ENCODE measurements at places on chromosomes 6 and 20.

- no peak for DNase-seq
Observed at GRCh38 chr6:92111386-92111785, 1308.0 kb downstream of the EPHA7 start.

- no peak for DNase-seq
Observed at GRCh38 chr6:815348-815738, 122.4 kb upstream of the EXOC2 start.

GRCh38 chr6:116106146-116106545, 5.5 kb downstream of the NT5DC1 start:
- DNase-seq: no peak

GRCh38 chr6:46983007-46983411, 59.1 kb downstream of the ADGRF1 start:
- DNase-seq: no peak

DNA sequence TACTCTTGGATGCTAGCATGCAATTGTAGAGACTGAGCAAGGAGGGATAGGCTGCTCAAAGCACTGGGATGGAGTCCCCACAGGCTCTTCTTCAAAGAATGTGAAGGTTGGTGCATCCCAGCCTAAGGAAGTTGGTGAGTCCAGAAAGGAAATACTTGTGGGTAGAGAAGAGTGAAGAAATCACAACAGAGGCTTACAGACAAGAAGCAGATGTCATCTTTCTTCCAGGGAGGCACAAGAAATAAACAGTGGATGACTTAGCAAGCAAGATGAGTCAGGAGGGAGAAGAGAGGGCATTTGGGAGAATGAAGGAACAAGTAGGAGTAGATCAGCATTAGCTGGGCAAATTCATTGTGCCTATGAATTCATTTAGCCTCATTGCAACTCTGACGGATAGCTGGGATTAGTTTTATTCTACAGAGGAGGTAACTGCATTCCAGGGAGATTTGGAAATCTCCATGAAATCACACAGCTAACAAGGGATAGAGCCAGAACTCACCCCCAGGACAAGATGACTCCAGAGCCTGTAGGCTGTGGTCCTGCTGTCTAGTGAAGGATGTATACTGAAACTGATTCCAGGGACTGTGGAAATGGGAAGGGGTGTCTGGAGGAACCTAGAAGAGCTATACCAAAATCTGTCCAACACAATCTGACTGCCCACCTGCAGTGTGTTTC, 125.8 kb upstream of the SPTLC3 start:
- DNase-seq: no peak

DNA sequence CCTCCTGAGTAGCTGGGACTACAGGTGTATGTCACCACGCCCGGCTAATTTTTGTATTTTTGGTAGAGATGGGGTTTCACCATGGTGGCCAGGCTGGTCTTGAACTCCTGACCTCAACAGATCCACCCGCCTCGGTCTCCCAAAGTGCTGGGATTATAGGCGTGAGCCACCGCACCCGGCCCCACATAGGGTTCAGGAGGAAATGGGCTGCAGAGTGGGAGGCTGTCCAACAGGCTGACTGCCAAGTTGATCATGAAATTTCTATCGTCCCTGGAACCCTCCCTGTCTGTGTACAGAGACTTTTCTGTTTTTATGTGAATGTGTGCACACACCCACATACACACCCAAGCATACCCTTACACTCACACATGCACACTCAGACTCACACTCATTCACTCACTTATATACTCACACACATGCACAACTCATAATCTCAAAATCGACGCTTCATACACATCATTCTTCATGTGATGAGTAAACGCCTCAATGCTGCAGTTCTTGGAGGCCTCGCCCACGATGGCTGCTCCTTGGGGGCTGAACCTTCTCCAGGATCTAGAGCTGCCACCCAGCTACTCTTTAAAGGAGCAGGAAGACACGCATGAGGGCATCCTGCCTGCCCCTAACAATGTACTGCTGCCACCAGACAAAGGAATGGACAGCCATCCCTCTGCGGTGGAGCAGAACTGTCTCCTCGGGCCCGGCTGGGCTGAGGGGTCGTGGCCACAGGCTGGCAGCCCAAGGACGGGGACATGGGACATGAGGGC, 35.6 kb downstream of the SUN5 start:
- DNase-seq: peak; percentile 57

- DNase-seq: no peak
Observed at GRCh38 chr6:143126574-143126941, 65.9 kb downstream of the AIG1 start.

DNA sequence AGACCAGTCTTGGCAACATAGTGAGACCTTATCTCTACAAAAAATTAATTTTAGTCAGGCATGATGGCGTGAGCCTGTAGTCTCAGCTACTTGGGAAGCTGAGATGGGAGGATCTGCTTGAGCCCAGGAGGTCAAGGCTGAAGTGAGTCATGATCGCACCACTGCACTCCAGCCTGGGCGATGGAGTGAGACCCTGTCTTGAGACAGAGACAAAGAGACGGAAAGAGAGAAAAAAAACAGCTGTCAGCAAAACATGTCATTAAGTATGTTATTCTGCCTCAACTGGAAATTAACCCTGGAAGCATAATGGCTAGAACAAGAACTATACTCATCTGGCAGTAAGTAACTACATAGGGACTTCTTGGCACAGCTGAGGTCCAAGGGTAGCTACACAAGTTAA, 7.2 kb downstream of the MMS22L start:
- no peak for DNase-seq

DNA sequence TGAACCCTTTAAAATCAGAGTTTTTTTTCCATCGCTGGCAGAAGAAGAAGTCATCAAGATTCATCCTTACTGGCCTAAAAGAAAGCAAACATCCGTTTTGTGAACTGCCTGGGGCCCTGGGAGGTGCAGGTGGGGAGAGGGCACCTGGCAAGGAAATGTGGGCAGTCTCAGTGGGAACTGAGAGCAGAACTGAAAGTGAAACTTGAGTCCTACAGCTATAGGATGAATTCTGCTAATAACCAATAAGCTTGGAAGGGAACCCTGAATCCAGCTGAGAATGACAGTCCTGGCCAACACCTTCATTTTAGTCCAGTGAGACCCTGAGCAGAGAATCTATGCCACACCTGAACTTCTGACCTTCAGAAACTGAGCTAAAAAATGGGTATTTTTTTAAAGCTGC, 130.1 kb upstream of the ASCC3 start:
- no peak for DNase-seq

DNA sequence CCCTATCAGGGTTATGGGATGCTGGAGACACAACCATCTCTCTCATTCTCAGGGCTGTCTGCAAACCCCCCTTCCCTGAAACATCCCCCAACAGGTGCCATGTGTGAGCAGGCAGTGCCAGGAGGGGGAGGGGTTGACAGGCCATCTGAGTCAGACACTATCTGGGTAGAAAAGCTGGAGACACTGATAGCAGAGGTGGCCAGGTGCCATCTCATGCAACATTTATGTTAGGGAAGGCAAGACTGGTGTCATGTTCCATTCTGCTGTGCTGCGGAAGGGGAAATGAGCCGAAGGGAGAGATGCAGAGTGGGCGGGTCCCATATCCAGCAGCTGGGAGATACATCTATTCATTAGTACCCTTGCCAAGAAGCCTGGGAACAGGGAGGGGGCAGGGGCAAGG, 3.5 kb downstream of the LHFPL5 start:
- no peak for DNase-seq

DNA sequence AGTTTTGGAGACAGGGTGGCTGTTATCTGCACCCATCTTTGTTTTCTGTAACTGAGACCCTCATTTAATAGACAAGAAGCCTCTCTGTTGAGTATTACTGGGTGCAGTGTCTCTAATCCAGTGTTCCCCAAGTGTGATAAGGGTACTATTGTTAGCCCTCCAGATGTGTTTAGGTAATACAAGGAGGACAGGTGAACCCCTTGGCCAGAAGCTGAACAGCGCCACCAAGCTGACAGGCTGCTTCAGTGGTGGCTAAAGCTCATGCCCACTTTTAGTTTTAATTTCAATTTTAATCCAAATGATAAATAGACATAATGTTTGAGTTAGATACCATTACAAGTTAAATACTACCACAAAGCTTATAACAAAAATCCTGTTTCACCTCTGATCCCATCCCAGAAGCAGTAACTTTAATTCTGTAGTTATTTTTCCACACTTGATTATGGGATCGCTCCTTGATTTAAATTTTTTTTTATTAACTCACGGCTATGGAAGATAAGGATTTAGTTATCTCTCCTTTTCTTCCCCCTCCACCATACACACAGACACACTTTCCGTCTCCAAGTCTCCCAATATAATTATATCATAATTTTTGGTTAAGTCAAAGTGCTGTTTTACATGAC, 8.4 kb upstream of the STK35 start:
- DNase-seq: peak; percentile 16

GRCh38 chr6:83770910-83771309, 62.0 kb upstream of the SNAP91 start:
- no peak for DNase-seq

DNA sequence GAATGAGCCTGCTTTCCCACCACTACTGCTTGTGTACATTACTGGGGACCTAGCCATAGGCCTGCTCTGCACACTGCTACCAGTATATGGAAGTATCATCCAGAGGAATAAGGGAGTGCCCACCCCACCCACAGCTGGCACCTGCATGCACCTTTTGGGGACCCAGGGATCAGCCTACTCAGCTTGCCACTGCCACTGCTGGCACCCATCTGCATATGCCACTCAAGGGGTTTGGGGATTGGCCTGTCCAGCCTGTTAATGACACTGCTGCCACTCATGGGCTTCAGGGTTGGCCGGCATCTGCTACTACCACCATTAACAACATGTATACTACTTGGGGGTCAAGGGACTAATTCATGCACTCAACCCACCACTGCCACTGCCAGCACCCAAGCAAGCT, 832.1 kb downstream of the PHF3 start:
- DNase-seq: no peak

DNA sequence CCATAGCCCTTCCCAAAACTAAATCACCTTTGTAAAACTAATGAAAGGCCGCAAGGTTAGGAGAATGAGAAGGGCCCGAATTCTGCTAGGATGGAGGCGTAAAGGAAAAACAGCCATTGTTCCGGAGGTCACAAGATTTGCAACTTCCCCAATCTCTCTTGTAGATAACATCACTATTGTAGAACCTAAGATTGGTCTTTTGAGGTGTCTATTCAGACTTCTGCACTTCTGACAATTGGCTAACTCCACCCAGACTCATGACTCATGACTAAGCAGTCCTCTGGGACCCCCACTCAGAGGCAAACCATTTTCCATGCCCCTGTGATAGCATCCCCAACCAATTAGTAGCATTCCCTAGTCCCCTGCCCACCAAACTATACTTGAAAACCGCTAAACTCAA, 210.5 kb upstream of the SHLD1 start:
- DNase-seq: no peak

DNA sequence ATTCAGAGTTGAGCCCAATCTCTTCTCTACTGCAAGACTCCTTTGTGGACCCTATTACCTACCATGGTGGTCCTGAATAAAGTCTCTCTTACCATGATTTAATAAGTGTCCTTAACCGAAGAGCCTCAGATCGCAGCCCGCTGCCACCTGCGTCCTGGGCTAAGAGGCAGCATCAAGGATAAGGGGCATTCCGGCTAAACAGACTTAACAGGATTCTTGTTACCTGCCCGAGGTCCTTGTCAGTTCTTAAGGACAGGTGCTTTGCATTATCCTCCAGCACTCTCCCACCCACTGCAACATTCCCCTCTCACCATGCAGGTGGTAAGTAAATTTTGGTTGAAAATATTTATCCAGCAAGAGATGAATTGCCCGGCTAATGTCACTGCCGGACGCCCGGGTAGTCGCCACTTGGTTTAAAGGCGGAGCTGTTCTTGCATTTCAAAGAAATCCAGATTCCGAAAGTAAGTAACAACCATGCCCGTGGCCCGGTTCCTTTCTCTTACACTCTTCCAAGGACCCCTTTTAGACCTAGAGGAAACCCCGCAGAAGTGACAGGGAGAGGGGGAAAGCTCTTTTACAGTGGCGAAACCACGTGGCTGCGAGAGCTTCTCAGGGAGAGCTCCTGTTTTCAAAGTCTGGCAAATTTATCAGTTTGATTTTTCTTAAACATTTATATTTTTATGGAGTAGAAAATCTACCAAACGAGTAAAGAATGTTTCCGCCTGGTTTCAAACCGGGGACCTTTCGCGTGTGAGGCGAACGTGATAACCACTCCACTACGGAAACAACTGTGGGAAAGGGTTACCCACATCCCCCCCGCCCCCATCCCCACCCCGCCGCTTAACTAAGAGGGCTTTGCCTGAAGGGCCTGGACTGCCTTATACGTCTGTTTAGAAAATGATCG, 41.9 kb upstream of the PRSS16 start:
- peak; percentile 19 for DNase-seq

DNA sequence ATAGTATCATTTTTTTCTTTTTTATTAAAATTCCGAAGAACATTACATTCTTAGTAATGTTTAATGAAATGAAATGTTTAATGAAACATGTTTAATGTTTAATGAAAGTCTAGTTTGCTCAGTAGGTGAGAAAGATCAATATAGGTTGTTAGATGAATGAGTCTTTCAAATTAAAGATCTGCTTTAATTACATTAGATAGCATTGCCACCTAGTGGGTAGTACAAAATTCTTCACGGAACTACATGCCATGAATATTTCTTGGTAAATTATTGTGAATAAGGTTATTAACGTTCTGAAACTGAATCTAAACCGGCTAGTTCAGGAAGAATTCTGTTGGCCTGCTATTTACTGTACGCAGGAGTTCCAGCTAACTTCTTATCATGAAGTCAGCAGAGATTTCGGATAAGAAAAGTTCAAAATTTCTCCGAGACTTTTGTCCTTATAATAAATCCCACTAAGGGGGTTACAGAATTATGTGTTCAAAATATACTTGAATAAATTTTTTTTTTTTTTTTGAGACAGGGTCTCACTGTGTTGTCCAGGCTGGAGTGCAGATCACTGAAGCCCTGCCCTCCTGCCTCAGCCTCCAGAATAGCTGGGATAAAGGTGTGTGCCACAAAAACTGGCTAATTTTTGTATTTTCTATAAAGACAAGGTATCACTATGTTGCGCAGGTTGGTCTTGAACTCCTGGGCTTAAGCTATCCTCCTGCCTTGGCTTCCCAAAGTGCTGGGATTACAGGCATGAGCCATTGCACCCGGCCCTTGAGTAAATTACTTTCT, 7.9 kb upstream of the GMNN start:
- DNase-seq: no peak

GRCh38 chr6:73004231-73004630, 221.1 kb downstream of the KHDC1L start:
- no peak for DNase-seq

DNA sequence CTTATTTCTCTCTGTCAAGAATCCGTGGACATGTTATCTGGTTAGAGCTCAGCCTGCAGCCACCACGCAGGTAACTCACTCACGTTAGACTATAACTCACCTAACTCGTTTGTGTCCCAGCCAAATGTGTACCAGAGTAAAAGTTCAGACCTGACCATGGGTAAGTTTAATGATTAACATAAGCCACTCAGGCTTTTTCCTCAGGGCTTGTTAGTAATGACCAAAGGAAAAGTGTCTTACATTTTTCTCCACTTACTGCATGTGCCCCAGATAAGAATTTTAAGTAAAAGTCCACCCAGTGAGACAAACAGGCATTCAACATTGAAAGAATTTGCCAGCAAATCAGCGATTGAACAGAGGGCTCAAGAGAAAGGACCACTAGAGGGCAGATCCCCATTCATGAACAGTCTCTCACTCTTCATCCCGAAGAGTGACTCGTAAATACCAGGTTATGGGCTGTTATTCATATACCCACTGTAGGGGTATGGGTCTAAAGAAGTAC, at the start of gene PKHD1:
Gene PKHD1, minus strand, starts transcription at position 116 of the 502 bp plus-strand sequence. CDS start 2,680 bp downstream, outside the sequence.
- DNase-seq: no peak

Data from activated naive CD4-positive, alpha-beta T cell treated with anti-CD3 and anti-CD28 coated beads, Interleukin-2, amount 50 U/mL, for 16 hours (primary cell).